Colonic mucosa (tissue), 4 donors: ENCODE measurements at places on chromosomes 2 and 18. TPM values are rescaled to one million over a fixed set of nuclear protein-coding genes. Genes with fewer than 3 reads are reported as not detected.
A peak's percentile ranks its signal among the peaks of the same experiment; 100 is the strongest.

DNA sequence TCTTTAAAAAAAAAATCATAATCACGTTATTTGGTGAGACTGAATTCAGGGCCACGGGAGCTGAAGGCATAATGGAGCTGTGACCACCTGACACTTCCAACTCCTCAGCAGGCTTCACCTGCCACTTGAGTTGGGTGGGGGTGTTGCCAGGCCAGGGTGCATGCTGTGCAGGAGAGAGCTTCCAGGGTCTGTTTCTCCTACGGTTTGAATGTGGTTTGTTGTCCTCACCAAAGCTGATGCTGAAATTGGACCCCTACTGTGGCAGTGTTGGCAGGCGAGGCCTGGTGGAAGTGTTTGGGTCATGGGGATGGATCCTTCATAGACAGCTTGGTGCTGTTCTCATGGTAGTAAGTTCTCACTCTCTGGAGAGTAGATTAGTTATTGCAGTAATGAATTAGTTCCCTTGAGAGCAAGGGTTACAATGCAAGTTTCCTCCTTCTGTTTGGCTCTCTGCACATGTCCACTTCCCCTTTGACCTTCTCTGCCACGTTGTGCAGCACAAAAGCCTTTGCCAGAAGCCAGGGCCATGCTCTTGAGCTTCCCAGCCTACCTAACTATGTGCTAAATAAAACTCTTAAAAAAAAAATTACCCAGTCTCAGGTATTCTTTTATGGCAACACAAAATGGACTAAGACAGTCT is 38.3 kb upstream of the ANKRD44 start:
- no peak for DNase-seq
- no peaks in the 10 kb centered on the region for H3K4me1 ChIP-seq

GRCh38 chr18:78912336-78912735 is 67.3 kb upstream of the SALL3 start:
- H3K27me3 ChIP-seq: no peaks in the 10 kb centered on the region
- H3K4me1 ChIP-seq: no peaks in the 10 kb centered on the region
- no peak overlapping the region for H3K27ac ChIP-seq
- H3K36me3 ChIP-seq: no peaks in the 10 kb centered on the region

GRCh38 chr18:5457462-5457957 is 86.3 kb downstream of the EPB41L3 start:
- no peaks in the 10 kb centered on the region for H3K27me3 ChIP-seq
- no peak overlapping the region for H3K4me3 ChIP-seq
- no peaks in the 10 kb centered on the region for H3K36me3 ChIP-seq
- H3K4me1 ChIP-seq: no peaks in the 10 kb centered on the region
- no peak for DNase-seq

DNA sequence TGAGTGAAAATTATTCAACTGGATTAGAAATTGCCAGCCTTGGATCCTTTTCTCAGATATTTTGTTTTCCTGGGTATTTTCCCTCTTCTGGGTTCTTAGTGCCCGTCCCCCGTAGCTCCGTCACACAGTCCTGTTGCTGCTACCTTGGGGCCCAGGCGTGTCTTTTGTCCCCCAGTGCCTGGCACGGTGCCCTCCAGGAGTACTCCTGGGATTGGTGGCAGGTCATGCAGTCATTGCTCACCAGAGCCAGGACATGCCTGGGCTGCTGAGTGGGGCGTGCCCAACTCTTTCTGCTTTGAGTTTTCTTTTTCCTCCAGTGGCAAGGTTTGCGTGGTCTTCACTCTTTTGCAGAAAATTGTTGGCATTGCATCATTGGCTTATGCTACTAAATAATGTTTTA is 275.2 kb downstream of the AGAP1 start:
- no peaks in the 10 kb centered on the region for H3K4me1 ChIP-seq
- H3K36me3 ChIP-seq: no peaks in the 10 kb centered on the region
- H3K27me3 ChIP-seq: no peaks in the 10 kb centered on the region
- H3K27ac ChIP-seq: no peak overlapping the region
- no peak for DNase-seq
- H3K4me3 ChIP-seq: no peak overlapping the region

DNA sequence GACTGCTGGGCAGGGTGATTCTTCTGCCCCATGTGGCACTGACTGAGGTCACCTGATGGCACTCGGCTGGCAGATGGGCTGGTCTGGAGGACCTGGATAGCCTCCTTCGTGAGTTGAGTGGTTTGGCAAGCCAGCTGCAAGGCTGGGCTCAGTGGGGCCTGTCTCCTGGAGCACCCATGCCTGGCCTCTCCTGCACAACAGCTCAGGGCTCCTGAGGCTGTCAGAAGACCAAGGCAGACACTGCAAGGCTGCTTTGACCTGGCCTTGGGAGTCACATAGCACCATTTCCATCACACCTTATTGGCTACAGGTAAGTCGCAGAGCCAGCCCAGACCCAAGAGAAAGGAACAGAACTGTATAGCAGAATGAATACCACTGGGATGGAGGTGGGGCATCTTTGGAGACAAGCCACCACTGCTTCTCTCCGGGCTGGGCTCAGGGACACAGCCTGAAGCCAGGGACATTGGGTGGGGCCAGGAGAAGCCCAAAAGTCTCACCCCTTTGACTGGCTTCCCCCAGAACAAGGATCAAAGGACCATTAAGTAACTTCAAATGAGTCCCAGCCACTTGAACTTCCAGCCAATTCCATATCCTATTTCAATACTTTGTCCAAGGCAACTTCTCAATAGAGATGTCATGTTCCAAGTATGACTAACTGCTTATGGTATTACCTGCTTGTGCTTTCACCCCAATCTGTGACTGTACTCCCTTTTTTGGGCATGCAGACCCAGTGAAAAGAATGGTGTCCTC is 156.3 kb downstream of the CABLES1 start:
- H3K27me3 ChIP-seq: no peaks in the 10 kb centered on the region
- H3K4me3 ChIP-seq: no peak overlapping the region
- H3K36me3 ChIP-seq: no peaks in the 10 kb centered on the region
- H3K27ac ChIP-seq: no peak overlapping the region
- DNase-seq: no peak

GRCh38 chr2:15729709-15730544 is 138.3 kb downstream of the DDX1 start:
- DNase-seq: no peak
- no peaks in the 10 kb centered on the region for H3K36me3 ChIP-seq
- H3K27ac ChIP-seq: no peak overlapping the region
- H3K4me3 ChIP-seq: no peak overlapping the region
- H3K27me3 ChIP-seq: no peaks in the 10 kb centered on the region

DNA sequence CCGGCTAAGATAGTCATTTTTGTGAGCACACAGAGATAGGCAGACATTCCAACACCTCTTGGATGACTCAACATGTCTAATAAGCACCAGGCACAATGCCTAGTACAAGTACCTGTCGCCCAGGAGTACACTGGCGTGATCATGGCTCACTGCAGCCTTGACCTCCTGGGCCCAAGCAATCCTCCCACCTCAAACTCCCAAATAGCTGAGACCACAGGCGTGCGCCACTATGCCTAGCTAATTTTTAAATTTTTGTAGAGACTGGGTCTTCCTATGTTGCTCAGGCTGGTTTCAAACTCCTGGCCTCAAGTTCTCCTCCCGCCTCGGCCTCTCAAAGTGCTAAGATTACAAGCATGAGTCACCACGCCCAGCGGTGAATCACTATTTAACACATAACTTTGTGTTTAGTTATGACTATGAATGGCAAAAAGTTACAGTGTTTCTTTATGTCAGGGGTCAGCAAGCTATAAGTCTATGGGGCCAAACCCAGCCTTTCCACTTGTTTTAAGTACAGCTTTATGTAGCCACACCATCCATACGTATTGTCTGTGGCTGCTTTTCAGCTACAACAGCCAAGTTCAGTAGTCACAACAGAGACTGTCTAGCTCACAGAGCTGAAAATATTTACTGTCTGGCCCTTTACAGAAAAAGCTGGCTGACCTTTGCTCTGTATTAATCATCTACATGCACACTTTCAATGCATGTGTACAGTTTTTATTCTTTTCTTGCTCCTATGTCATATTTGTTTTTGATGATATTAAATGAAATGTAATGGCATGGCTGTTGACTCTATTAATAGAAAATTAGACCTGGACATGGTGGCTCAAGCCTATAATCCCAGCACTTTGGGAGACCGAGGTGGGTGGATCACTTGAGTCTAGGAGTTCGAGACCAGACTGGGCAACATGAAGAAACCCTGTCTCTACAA is 18.7 kb downstream of the ORC2 start:
- H3K27ac ChIP-seq: peak overlapping the region; percentile 42
- no peaks in the 10 kb centered on the region for H3K27me3 ChIP-seq
- H3K4me3 ChIP-seq: no peak overlapping the region
- H3K4me1 ChIP-seq: no peaks in the 10 kb centered on the region
- peaks cover 15% of the 10 kb centered on the region for H3K36me3 ChIP-seq
- DNase-seq: peak; percentile 55

DNA sequence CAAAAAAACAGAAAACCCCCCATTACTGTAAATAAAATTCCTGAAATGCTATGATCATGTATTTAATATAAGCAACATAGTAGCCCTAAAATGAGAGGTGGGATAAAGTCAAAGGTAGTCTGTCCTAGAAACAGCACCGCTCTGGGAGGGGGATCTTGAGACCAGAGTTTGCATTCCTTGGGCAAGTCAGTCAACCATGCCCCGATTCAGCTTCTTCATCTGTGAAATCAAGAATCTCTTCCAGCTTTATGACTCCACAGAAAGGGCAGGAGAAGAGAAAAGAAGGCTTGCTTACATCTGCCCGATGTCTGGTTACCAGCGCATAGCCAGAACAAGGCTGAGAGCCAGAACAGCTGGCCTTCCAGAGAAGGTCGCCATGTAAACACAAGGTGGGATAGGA is 2.1 kb upstream of the FBLN7 start:
- DNase-seq: no peak
- peaks cover 9% of the 10 kb centered on the region for H3K27me3 ChIP-seq
- no peak overlapping the region for H3K27ac ChIP-seq
- no peaks in the 10 kb centered on the region for H3K4me1 ChIP-seq
- no peak overlapping the region for H3K4me3 ChIP-seq
- no peaks in the 10 kb centered on the region for H3K36me3 ChIP-seq

DRC1 gene
- not detected for total RNA-seq

CCDC85A gene
- total RNA-seq: 0.40 TPM
